ENCODE measurements at places on chromosomes 3 and 15.

DNA sequence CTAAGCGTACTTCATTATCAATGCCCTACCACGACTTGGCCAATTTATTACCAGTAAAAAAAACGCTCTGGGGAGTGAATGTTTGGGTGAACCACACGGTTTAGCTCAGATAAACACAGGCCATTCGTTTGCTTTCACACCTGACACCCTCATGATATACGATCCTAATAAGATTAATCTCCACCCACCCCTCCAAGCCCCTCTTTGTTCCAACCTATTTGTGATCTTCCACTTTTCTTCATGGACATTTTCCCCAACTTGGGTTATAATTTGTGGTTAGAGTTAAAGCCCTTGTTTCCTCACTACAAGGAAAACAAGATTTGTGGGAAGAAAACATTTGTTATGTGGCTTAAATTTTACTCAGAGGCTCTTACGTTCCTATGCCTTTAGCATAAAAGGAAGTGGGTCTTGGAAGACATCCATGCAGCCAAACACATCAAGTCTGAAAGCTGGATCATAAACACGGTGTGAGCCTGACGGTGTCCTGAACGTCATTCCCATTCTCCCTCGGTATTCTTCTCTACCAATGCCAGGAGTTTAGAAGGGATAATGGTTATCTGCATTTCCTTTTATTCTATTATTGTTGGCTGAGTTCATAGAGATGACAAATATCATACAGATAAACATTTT, 518.9 kb downstream of the NR2F2 start:
- DNase-seq = no peak

- DNase-seq = no peak
Measured at GRCh38 chr3:79085171-79085570, 682.6 kb downstream of the ROBO1 start.

GRCh38 chr15:50613600-50613999, 67.1 kb upstream of the USP50 start:
- DNase-seq = no peak

DNA sequence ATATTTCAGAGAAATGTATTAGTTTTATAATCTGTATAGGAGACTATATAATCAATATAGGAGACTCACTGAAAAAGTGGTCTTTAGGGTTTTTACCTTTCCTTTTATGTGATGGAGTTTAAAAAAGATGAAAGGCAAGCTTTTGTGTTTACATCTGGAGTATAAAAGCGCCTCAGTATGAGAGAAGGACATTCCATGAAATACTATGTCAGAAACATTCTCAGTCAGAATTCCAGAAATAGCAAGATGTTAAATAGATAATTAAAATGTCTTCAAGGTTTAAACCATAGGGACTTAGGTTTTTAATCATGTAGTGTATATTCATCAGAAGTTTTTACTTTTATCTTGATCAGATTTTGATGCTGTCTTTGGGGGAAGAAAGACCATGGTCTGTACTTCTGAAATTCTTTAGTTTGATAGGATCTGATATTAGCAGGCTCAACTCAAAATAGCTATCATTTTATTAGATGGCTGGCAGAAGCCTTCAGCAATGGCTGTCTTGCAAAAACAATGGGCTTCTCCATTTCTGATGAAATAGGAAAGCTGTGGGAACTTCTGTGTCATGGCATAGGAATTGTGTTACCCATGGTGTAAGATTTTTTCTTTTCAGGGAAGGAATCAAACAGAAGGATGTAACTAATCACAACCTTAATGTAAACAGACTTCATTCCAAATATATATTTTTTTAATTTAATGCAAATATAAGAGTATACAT, 209.6 kb upstream of the PLSCR5 start:
- DNase-seq = no peak

GRCh38 chr15:95887666-95888390, 442.7 kb upstream of the NR2F2 start:
- no peak for DNase-seq

- no peak for DNase-seq
Measured at GRCh38 chr3:51997935-51998596, 2.4 kb upstream of the RPL29 start.

- no peak for DNase-seq
Measured at GRCh38 chr3:64916937-64917336, 229.1 kb upstream of the ADAMTS9 start.

DNA sequence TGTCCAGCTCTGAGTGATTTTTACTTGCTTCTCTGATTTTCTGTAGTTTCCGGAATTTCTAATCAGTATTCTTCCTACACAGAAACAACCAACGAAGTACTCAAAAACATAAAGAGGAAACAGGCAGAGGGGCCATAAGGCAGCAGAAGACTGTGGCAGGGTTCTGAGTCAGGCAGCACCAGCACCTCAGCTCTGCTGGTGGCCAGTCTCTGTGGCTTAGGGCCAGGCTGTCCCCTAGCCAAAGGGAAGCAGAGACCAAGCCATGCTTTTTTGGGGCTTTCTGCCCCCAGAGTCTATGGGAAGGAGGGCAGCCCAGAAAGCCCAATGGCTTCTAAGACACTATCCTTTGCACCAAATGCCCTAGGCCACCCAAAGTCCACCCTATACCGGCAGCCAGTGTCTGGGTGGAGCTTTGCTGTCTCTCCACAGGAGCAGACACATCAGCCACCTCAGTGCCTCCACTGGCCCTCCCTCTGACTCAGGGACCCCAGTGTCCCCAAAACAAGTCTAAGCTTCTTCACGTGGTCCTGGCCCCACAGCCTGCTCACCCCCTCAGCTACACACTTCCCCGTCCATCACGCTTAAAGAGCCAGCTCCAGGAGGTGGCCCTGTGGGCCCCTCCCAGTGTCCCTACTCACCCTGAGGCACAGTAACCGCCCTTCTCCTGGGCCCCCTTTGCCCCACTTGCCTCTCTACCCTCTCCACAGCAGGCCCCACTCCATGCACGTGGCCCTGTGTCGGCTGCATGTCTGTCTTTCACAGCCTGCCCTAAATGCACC, 46.2 kb downstream of the CCDC12 start:
- no peak for DNase-seq

DNA sequence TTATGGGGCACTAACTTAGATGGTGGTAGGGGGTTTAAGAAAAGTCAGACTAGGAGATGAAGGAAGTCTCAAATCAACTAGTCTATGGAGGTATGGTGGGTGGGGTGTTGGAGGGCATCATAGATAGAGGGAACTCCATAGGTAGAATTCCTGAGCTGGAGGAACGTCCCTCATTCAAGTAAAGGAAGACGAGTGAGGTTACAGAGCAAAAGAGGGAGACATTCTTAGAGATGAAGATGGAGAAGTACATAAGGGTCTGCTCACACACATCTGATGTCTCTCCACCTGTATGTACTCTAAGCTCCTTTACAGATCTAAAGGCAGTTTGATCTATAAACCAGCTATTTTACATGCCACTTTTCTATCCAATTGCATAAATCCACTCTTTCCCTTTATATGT, 1.4 kb downstream of the PLSCR1 start:
- DNase-seq = no peak

GRCh38 chr15:100929641-100930042, 10.5 kb downstream of the LRRK1 start:
- DNase-seq = no peak

DNA sequence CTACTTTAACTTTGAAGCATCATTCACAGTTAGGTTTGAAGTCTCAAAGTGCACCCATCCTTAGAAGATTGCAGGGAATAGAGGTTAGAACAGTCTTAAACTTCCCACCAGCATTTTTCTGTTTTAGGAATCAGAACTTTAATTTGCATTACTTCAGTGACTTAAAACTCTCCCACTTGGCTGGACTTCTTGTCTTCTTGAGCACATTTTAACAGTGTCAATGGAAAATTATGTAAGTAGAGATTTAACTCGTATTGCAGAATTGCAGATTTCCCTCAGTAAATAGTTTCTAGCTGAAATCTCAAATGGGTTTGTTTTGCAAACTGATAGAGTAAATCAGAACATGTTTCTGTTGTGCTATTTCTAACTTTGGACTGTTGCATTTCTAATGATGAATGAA, 369.6 kb downstream of the OTOL1 start:
- no peak for DNase-seq

DNA sequence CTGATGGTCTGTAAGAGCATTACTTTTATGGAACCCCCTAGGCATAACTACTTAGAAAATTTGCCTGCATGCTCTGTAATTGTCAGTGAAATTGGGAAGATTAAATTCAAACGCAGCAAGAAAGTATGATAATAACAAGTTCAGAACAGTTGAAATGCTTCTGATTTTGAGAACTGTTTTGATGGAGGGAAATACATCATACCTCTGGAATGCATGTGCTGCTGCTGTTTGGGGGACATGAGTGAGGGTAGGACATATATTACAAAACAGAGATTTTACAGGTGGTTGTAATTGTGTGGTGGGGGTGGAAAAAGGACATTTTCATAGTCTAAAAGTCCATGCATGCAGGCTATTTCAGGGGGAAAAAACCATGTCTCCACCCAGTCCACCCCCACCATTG, 135.0 kb upstream of the DPH6 start:
- DNase-seq = no peak

DNA sequence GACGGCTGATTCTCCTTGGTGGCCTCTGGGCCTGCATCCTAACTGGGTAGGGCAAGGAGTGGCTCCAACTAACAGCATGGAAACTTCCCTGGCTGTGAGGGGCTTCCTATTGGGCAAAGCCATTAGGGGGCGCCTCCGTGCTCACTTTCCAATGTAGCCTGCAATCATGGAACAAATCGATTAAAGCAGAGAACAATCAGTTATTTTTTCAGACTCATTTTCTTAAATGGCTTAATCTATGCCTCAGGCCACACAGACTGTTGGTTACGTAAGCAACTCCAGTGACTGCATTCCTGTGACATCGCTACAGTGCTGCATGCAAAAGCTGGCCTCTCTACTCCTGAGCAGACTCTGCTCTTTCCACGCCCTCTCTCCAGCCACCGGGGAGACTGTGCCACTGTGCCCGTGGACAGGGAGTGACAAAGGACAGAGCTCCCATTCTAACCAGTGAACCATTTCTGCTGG, 278.9 kb downstream of the KLF13 start:
- no peak for DNase-seq

GRCh38 chr3:14376348-14377043, 25.9 kb upstream of the SLC6A6 start:
- DNase-seq = no peak

GRCh38 chr3:174938102-174938501, 79.0 kb downstream of the NAALADL2 start:
- DNase-seq = no peak

DNA sequence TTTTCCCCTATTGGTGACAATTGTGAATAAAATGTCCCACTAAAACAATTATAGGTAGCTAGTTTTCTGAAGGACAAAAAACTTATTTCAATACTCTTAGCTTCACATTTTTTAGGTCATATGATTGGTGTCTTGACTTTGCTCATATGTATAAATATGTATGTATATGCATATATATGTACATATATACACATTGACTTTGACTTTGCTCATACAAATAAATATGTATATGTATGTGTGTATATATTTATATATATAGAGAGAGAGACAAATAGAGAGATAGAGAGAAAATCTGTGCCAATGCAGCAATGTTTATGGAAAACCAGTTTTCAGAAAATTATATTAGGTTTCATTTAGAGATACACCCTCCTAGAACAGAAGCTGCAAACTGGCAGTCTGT, 5.7 kb downstream of the MDFIC2 start:
- DNase-seq = no peak

- no peak for DNase-seq
Measured at GRCh38 chr3:35648347-35648746, 9.0 kb downstream of the ARPP21 start.

GRCh38 chr3:156187146-156187769, 66.9 kb downstream of the KCNAB1 start:
- DNase-seq = no peak

- no peak for DNase-seq
Measured at GRCh38 chr15:67564021-67564967, 21.8 kb downstream of the MAP2K5 start.

GRCh38 chr3:110180733-110181132, 843.4 kb upstream of the DPPA4 start:
- DNase-seq = no peak

GRCh38 chr3:61564395-61565059, 3.2 kb downstream of the PTPRG start:
- DNase-seq = no peak

DNA sequence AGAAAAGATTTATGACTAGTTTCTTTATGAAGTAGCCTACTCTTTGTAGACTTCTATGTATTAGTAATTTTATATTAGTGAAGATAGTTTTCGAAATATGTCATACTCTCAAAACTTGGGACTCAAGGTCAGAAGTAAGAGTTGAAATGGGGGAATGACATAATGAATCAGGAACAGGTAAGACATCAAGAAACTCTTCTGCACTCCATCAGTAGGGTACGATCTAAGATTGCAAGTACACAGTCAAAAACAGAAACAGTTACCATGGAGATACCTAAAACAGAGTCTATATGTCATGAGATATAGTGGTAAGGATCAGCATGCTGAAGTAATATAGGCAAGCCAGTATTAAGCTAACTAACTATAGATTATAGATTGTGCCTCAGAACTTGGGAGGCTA, 187.0 kb upstream of the MLF1 start:
- no peak for DNase-seq

- DNase-seq = no peak
Measured at GRCh38 chr3:16665282-16665741, 60.1 kb upstream of the DAZL start.

Data from activated CD4-positive, alpha-beta T cell treated with anti-CD3 and anti-CD28 coated beads, Interleukin-2, amount 50 U/mL, for 1 hour (primary cell).